Heart left ventricle (tissue), 16 donors: ENCODE measurements at places on chromosomes 5 and 9. TPM values are rescaled to one million over a fixed set of nuclear protein-coding genes. Genes with fewer than 3 reads are reported as not detected.

GRCh38 chr9:34647651-34648050 lies 1.2 kb downstream of the GALT start:
- peaks cover 29% of the 10 kb centered on the region for H3K36me3 ChIP-seq
- no peak overlapping the region for H3K27ac ChIP-seq
- DNase-seq = no peak
- H3K27me3 ChIP-seq = no peaks in the 10 kb centered on the region

DNA sequence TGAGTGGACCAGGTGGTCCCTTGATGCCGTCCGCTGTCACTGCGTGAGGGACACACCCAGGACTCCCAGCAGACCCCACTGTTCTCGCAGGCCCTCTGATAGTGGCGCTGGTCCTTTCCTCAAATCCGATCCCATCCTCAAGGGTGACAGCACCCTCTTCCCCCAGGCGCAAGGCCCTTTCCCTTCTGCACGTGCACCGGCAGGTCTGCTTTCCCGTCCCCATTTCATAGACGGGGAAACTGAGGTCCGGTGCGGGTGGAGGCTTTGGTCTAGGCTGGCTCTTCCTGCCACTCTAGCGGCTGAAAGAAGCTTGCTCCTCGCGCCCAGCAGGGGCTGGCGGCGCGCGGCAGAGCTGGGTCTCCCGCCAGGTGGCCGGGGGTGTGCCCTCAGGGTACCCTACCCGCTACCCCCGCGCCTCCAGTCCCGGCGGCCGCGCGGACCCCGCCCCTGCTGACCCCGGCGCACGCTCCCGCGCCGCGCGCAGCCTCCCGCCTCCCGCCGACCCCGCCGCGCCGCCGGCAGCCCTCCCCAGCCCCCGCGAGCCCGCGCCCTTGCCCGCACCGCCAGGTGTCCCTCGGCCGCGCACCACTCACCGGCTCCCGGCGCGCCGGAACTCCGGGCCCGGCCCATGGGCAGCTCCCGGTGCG lies 453 bp downstream of the RASGEF1C start:
- no peaks in the 10 kb centered on the region for H3K4me1 ChIP-seq
- no peak overlapping the region for H3K27ac ChIP-seq
- no peaks in the 10 kb centered on the region for H3K36me3 ChIP-seq
- H3K27me3 ChIP-seq = peaks cover 35% of the 10 kb centered on the region
- DNase-seq = no peak

DNA sequence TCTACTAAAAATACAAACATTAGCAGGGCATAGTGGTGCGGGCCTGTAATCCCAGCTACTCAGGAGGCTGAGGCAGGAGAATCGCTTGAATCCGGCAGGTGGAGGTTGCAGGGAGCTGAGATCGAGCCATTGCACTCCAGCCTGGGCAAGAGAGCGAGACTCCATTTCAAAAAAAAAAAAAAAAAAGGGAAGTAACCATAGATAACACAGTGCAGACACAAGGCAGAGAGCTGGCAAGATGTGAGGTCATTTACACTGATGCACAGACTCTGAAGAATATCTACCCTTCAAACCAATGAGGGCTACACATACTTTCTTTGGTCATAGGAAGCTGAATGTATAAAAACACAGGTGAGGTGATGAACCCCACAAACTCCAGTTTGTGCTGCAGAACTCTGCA lies 131.9 kb downstream of the DCP2 start:
- H3K4me1 ChIP-seq = peaks cover 10% of the 10 kb centered on the region
- H3K36me3 ChIP-seq = no peaks in the 10 kb centered on the region
- no peak for DNase-seq
- no peaks in the 10 kb centered on the region for H3K27me3 ChIP-seq

GRCh38 chr5:61732369-61732768 lies 400.3 kb downstream of the ZSWIM6 start:
- DNase-seq = no peak
- H3K27me3 ChIP-seq = no peaks in the 10 kb centered on the region

DNA sequence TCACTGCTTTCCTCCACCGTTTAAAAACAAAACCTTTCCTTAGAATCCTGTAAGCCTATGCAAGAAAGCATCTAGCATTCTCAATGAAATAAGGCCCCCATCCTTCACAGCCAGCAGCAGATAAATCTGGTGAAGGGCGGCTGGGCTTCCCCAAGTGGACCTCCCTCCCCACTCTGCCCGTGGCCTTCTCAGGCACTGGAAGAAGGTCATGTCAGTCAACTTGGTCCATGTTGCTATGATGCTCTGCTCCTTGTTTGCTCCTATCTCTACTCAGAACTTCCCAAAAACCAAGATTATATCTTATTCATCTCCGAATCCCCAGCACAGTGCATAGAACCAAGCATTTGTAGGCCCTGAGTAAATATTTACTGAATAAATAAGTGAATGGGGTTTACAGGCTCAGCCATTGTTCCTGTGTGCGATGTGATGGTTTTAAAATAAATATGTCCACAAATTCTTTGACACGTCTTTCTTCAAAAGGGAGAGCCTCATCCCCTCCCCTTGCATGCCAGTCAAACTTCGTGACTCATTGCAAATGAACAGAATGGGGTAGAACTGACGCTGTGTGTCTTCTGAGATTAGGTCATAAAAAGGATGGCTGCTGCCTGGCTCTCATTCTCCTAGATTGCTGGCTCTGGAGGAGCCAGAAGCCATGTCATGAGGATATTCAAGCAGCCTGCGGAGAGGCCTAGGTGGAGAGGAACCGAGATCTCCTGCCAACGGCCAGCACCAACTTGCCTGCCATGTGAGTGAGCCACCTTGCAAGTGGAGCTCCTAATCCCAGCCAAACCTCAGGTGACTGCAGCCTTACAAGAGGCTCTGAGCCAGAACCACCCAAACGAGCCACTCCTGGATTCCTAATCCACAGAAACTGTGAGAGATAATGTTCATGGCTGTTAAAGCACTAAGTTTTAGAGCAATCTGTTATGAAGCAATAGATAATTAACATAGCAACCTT lies 70.5 kb downstream of the MED27 start:
- no peaks in the 10 kb centered on the region for H3K36me3 ChIP-seq
- H3K27ac ChIP-seq = no peak overlapping the region
- no peaks in the 10 kb centered on the region for H3K4me1 ChIP-seq
- no peaks in the 10 kb centered on the region for H3K27me3 ChIP-seq
- H3K4me3 ChIP-seq = no peak overlapping the region

DNA sequence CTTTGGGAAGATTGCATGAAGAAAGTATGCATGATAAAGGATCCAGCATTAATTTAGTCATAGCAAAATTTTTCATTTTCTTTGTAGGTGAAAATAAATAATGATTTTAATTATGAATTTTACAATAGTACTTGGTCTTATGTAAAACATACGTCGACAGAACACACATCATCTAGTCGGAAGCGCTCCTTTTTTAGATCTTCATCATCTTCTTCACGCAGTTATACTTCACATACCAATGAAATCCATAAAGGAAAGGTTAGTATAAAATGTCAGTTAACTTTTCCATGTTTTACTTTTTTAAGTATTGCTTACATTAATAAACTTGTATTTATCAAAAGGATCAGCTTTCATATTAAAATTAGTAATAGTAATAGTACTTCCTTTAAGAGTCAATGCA lies 35.8 kb downstream of the C7 start:
- peaks cover 12% of the 10 kb centered on the region for H3K36me3 ChIP-seq
- no peak for DNase-seq
- no peak overlapping the region for H3K4me3 ChIP-seq
- H3K27me3 ChIP-seq = no peaks in the 10 kb centered on the region

GRCh38 chr9:97531888-97532376 lies 30.5 kb downstream of the TMOD1 start:
- H3K36me3 ChIP-seq = peaks cover 6% of the 10 kb centered on the region
- H3K4me1 ChIP-seq = peaks cover 45% of the 10 kb centered on the region
- DNase-seq = no peak
- H3K27ac ChIP-seq = peak overlapping the region; percentile 91

DNA sequence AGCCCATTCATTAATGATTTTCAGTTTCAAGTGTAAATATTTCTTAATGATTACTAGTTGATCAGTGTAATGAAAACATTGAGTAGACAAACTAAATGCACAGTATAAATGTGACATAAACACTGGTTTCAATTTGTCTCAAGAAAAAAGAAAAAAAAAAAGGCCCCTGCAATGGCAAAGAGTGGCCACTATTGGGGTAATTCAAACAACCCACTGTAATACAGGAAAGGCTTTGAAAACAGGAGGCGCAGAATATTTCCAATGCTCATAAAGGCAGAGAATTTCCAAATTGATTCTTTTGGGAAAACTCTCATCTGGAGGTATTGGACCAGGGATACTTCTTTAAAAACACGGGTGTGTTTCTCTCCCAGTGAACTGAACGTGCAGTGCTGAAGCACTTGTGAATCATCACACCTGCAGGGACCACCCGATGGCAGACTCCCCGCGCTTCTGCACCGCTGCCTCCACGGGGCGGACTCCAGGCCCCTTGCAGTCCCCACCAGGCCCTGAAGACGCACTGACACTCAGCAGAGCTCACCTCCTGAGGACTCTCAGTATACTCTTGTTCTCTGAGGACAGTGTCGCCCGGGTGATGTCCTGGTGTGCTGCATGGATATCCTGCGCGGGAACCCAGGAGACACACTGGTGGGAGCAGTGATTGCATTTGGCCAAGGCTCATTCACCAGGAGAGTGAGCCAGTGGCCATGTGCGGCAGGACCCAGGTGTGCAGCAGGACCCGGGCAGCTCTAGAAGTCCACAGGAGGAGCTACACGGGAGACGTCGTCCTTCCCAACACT lies 227.6 kb upstream of the IRX4 start:
- no peak overlapping the region for H3K27ac ChIP-seq
- H3K27me3 ChIP-seq = no peaks in the 10 kb centered on the region
- no peak for DNase-seq
- H3K4me1 ChIP-seq = no peaks in the 10 kb centered on the region
- H3K36me3 ChIP-seq = no peaks in the 10 kb centered on the region

- no peaks in the 10 kb centered on the region for H3K36me3 ChIP-seq
- no peak for DNase-seq
- H3K4me3 ChIP-seq = no peak overlapping the region
These were observed 478.6 kb upstream of the C9orf72 start for GRCh38 chr9:28051559-28052503.

DNA sequence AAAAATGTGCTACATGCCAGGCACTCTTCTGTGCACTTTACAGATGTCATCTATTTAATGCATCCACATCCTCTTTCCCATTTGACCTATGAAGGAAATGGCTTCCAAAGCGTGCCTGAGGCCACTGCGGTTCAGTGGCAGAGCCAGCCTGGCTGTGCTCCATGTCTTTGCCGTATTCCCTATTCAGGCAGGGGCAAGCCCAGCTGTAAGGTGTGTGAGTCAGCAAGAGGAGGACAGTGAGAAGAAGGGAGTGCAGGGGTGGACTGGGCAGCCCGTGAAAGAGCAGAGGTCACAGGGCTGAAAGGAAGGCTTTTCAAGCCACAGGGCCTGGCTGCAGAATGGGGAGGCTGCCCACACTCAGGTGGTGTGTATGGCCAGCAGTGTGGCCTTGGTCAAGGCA lies 91.7 kb downstream of the HRH2 start:
- DNase-seq = no peak
- H3K4me1 ChIP-seq = no peaks in the 10 kb centered on the region
- no peak overlapping the region for H3K27ac ChIP-seq
- H3K4me3 ChIP-seq = no peak overlapping the region
- no peaks in the 10 kb centered on the region for H3K27me3 ChIP-seq

Gene PHYKPL
- total RNA-seq = 38.6 TPM

Gene KCNMB1
- 0.87 TPM for total RNA-seq

Gene FSTL4
- not detected for total RNA-seq

Gene EXD3
- total RNA-seq = 8.4 TPM

Gene DDX4
- not detected for total RNA-seq

Gene PCSK5
- total RNA-seq = 6.6 TPM

Gene PARP8
- 2.7 TPM for total RNA-seq
